ENCODE measurements at places on chromosomes 4 and X. TPM values are rescaled to one million over a fixed set of nuclear protein-coding genes. Genes with fewer than 3 reads are reported as not detected.

The CCDC149 gene
- total RNA-seq, result 16.8 TPM

The OPRPN gene
- total RNA-seq, result not detected

The SUPT20HL2 gene
- total RNA-seq, result not detected

The FGFR3 gene
- 1.3 TPM for total RNA-seq

The NPY2R gene
- total RNA-seq, result not detected

The SMR3B gene
- not detected for total RNA-seq

The ATP5ME gene
- 173 TPM for total RNA-seq

The GLRA2 gene
- not detected for total RNA-seq

The F11 gene
- total RNA-seq, result not detected

The PITX2 gene
- total RNA-seq, result 0.09 TPM

The CFAP299 gene
- not detected for total RNA-seq

The ADH1C gene
- not detected for total RNA-seq

The CDKL2 gene
- total RNA-seq, result 0.11 TPM

The FGFBP1 gene
- total RNA-seq, result not detected

The GPC3 gene
- total RNA-seq, result not detected

The LRCH2 gene
- 11.5 TPM for total RNA-seq

The CC2D2A gene
- 4.6 TPM for total RNA-seq

The PIR gene
- 71.6 TPM for total RNA-seq

The PF4V1 gene
- total RNA-seq, result not detected

The SRPK3 gene
- 0.43 TPM for total RNA-seq

The GCNA gene
- 0.98 TPM for total RNA-seq

The PABPC4L gene
- total RNA-seq, result 0.65 TPM

The FHDC1 gene
- total RNA-seq, result 0.43 TPM

The FAM47E gene
- 0.22 TPM for total RNA-seq

The APBB2 gene
- 36.0 TPM for total RNA-seq

The L1CAM gene
- 0.26 TPM for total RNA-seq

The GPRASP1 gene
- 1.8 TPM for total RNA-seq

The RHOXF2 gene
- total RNA-seq, result not detected

The GDI1 gene
- 56.6 TPM for total RNA-seq

The HDX gene
- 5.5 TPM for total RNA-seq

The TLR7 gene
- total RNA-seq, result not detected

The TMEM144 gene
- 4.5 TPM for total RNA-seq

The TEX13B gene
- not detected for total RNA-seq

The XAGE2 gene
- not detected for total RNA-seq

The LONRF3 gene
- 37.7 TPM for total RNA-seq

The IRF2 gene
- 32.2 TPM for total RNA-seq

The MAGEC2 gene
- not detected for total RNA-seq

The GYPA gene
- total RNA-seq, result not detected

The SYP gene
- total RNA-seq, result 0.17 TPM

The PDLIM3 gene
- total RNA-seq, result 42.7 TPM

The PFKFB1 gene
- total RNA-seq, result under 0.01 TPM

The LAS1L gene
- 18.5 TPM for total RNA-seq

The GSPT2 gene
- total RNA-seq, result 5.4 TPM

The UGT8 gene
- not detected for total RNA-seq

The CDS1 gene
- total RNA-seq, result under 0.01 TPM

The SYTL4 gene
- total RNA-seq, result 26.8 TPM

The CPE gene
- 0.98 TPM for total RNA-seq

The MAGEA2 gene
- total RNA-seq, result not detected

The CXCL10 gene
- not detected for total RNA-seq

The FRMD7 gene
- not detected for total RNA-seq

The STK32B gene
- total RNA-seq, result 20.8 TPM

The CXCL5 gene
- 0.09 TPM for total RNA-seq

The XK gene
- total RNA-seq, result under 0.01 TPM
